ENCODE measurements at places on chromosomes 1 and 21.

DNA sequence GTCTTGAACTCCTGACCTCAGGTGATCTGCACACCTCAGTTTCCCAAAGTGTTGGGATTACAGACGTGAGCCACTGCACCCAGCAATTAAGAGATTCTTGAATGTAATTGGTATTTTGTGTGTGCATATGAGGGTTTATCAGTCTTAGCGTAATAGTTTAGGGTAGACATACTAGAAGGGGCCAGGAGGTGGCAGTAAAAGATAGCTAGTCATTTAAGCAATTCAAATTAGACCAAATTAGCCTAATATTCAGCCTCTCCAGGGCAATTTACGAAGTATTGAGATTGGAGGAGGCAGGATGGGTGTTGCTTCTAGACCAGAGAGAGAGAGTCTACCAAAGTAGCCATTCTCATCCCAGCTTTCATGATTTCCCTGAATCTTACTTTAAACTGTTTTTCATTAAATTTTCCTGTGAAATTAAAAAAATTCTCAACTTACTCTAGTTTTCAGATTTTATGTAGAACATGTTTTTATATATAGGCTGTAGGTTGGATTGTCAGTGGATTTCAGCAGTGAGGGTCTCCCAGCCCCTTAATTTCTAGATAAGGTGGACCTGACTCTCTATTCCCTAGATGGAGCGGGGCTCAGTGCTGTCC, 119.7 kb downstream of the HHAT start:
- no peak for DNase-seq

GRCh38 chr21:41280115-41280919, 36.3 kb upstream of the FAM3B start:
- no peak for DNase-seq

- no peak for DNase-seq
Measured at GRCh38 chr1:97841338-97841737, 79.5 kb downstream of the DPYD start.

- no peak for DNase-seq
Measured at GRCh38 chr21:40847951-40848350, 993 bp upstream of the DSCAM start.

GRCh38 chr1:6651909-6652308, 27.2 kb downstream of the THAP3 start:
- no peak for DNase-seq

DNA sequence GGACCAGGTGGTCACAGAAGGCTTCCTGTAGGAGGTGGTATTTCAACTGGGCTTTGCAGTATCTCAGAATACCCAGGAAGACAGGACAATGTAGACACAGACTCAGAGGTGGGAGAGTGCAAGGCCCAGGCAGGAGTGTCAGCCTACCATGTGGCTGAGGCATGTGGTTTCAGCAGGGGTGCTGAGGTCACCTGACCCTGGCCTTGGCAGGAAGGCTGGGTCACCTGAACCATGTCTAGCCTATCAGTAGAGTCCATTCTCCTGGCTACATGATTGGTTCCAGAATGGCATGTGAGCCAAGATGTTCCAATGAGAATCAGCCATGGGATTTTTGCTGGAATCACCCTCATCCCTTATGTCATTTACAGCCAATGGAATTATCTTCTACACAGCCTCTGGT, 169.4 kb downstream of the ACTL8 start:
- no peak for DNase-seq

- no peak for DNase-seq
Measured at GRCh38 chr1:168583571-168583970, 7.2 kb downstream of the XCL1 start.

DNA sequence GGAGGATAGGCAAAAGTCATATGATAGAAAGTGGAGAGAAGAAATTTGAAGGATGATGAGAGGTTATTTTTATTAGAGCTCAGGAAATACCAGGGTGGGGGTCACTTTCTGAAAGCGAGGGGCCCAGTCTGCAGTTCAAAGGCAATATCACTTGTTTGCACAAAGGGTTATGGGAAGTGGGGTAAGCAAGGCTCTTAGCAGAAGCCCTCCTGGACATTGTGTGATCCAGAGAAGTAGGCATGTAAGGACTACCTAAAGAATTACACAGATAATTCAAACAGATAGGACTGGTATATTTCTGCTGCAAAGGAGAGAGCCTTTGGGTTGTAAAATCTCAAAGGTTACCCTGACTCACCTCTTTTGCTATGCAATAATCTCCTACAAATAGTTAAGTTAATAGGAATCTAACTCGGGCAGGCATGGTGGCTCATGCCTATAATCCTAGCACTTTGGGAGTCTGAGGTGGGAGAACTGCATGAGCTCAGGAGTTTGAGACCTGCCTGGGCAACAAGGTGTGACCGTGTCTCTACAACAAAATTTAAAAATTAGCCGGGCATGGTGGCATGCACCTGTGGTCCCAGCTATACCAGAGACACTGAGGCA, 25.2 kb upstream of the PRRC2C start:
- no peak for DNase-seq

DNA sequence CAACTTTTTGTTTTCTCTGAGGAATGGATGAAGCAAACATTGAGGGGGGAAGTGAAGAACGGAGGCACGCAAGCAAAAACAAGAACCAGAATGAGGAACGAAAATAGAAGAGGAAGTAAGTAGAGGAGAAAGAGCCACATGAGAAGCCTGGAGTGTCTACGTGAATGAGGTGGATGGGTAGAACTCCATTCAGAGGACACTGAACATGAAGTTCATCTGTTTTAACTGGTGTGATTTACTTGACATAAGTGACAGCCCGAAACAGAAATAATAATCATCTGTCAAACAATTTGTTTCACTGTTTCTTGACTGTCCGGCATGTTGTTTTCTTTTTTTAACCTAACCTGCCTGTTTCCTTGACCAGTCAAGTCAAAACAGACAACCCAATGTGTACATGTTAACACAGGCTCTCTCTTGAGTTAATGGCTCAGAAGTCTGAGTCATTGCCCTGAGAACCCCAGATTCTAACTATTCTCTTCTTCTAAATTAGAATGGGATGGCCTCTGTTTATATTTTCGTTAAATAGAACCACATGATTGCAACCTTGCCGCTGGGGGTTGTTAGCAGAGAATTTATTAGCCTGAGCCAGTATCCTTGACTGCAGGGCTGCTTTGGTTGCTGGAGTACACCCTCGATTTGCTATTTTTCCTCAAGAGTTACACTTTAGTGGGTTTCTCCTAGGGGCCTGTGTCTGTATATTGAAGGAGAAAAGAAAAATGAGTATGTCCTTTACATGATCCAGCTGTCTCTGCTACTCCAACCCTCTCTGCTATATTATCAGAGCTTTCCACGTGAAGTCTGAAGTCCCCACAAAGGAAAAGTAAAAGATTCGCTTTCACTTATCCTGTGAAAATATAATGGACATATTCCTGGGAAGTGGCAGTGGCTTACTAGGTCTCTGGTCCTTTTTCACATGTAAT, 151.7 kb downstream of the ZC3H11B start:
- no peak for DNase-seq

DNA sequence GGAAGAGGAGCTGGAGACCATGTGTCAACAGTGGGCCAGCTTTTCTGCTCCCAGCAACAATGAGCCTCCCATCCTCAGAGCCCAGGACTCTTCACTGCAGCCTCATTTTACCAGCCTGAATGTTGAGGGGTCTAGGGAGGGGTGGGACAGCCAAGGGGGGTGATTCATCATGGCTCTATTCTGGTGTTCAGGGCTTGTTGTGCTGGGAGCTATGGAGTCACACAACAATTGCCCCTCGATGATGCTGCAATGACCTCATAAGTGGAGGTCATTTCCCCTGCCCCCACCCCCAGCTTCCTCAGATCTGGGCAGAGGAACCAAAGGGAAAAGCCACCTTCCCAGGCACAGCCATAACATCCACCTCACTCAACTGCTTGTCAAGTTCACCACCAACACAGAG, at the start of gene LELP1:
Gene LELP1, plus strand, starts transcription at position 301 of the 400 bp plus-strand sequence. CDS start 1,278 bp downstream, outside the sequence.
- DNase-seq, result no peak
